ENCODE measurements at places on chromosomes 3 and 15.

DNA sequence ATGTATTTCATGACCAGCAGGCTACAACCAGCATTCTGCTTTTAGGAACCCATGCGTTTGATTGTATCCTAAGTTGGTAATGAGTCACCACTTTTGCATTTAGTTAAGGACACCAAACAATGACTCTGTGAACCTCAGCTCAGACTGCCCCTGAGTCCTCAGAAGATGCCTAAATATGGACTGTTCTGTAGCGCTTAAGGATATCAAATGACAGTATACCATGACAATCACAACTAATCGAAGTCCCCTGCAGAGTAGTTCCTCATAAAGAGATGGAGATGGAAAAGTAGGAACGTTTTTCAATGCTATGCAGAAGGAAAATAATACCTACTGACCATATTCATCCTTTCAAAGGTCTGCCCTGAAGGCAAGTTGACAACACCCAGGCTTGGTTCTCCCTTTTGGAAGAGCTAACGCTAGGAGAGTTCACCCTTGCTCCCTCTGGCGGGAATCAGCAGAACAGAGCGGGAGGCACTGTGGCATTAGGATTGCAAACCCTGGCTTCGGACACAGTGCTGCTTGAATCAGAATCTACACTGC is 508.6 kb downstream of the FHIT start:
- no peak for DNase-seq

DNA sequence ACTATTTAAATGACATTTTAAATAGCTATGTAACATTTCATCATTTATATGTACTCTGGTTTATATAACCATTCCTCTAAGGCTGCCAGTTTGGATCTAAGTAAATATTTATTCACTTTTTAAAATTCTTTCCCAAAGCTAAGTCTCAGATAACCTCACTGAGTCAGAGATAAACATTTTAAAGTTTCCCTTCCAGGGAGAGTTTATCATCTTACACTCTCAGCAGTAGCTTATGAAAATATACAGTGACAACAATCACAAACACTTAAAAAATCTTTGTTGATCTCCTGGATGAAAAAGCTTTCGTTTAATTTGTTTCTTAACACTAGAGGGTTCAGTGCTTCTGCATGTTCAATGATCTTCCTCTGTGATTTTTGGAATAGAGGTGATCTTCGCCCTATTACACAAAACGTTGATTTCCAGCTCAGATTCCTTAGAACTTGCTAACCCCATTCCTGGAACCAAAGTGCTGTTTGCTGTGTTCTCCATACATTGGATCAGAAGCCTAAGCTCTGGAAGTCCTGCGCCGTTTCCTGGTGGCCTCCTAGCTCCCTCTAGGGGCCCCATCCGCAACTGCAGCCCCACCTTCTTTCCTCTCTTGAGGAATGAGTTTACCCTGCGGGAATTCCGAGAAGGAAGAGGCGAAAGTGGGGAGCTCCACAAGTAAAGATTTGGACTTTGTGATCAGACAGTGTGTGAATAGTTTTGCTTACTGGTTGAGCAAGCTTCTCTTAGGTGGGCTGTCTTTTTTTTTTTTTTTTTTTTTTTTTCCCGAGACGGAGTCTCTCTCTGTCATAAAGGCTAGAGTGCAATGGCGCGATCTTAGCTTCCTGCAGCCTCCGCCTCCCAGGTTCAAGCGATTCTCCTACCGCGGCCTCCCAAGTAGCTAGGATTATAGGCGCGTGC is 29.3 kb upstream of the SACM1L start:
- DNase-seq = no peak

- no peak for DNase-seq
Observed at GRCh38 chr3:101311676-101312075, 8.7 kb downstream of the IMPG2 start.

- no peak for DNase-seq
Observed at GRCh38 chr3:61199843-61200242, 51.4 kb downstream of the FHIT start.

GRCh38 chr3:108227131-108227530 is 4.9 kb upstream of the IFT57 start:
- DNase-seq = no peak

GRCh38 chr15:90807074-90807785 is 61.2 kb upstream of the FURIN start:
- no peak for DNase-seq

- peak; percentile 44 for DNase-seq
Observed at GRCh38 chr3:42539871-42540714, 37.6 kb downstream of the VIPR1 start.

- no peak for DNase-seq
Observed at GRCh38 chr3:152626226-152626625, 208.7 kb upstream of the P2RY1 start.

- DNase-seq = no peak
Observed at GRCh38 chr15:67100801-67101581, 35.6 kb downstream of the SMAD3 start.

- no peak for DNase-seq
Observed at GRCh38 chr3:72018343-72018984, 233.5 kb upstream of the PROK2 start.

DNA sequence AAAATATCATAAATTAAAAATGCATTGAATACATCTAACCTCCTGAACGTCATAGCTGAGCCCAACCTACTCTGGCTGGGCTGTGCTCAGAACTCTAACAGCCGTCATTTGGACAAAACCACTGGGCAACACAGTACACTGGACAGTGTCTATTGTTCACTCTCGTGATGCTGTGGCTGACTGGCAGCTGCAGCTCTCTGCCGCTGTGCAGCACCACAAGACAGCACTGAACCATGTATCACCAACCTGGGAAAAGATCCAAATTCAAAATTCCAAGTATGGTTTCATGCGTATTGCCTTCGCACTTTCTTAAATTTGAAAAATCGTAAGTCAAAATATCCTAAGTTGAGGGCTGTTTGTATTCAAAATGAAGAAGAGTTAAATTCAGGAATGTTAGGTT is 145.1 kb upstream of the CNTN4 start:
- DNase-seq = no peak

DNA sequence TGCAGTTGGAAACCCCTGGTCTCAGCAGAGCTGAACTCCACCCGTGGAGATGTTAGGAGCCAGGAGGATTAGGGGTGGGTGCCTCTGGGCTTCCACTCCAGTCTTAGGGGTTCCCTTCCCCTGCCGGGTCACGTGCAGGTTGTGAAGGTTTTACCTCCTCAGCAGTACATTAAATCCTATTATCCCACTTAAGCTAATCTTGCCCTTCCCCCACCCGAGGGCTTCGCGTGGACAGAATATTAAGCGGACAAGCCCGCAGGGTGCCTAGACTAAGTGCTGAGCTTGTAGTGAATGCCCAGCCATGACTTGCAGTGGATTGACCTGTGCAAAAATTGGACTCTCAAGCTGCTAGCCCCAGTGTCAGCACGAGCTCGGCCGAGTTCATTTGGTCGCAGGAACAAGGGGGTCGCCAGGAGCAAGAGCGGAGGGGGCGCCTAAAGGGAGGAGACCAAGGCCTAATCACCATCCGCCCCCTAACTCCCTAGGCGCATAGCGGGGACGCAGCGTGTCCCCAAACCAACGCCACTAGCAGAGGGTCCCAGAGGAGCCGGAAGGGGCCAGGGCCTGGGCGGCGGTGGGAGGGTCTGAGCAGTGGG is 498 bp upstream of the SEMA4B start:
- no peak for DNase-seq

- no peak for DNase-seq
Observed at GRCh38 chr3:28986922-28987321, 293.9 kb upstream of the RBMS3 start.

- DNase-seq = no peak
Observed at GRCh38 chr15:34812369-34812768, 17.0 kb upstream of the ACTC1 start.
